Suprapubic skin (tissue), 4 donors: ENCODE measurements at places on chromosomes 3 and 15. TPM values are rescaled to one million over a fixed set of nuclear protein-coding genes. Genes with fewer than 3 reads are reported as not detected.
A peak's percentile ranks its signal among the peaks of the same experiment; 100 is the strongest.

The NUTM1 gene
- not detected for total RNA-seq

GRCh38 chr3:112086875-112087524 lies 811 bp downstream of the C3orf52 start:
- H3K27ac ChIP-seq = peak overlapping the region; percentile 84
- no peaks in the 10 kb centered on the region for H3K27me3 ChIP-seq
- H3K36me3 ChIP-seq = no peaks in the 10 kb centered on the region
- peak overlapping the region; percentile 69 for H3K4me3 ChIP-seq

- no peak overlapping the region for H3K4me3 ChIP-seq
- peaks cover 28% of the 10 kb centered on the region for H3K4me1 ChIP-seq
- H3K36me3 ChIP-seq = no peaks in the 10 kb centered on the region
- H3K27ac ChIP-seq = no peak overlapping the region
- DNase-seq = no peak
Observed at GRCh38 chr15:100723315-100723801, 121.0 kb downstream of the ASB7 start.

GRCh38 chr3:129603991-129604749 lies 2.3 kb downstream of the PLXND1 start:
- peak overlapping the region; percentile 77 for H3K4me3 ChIP-seq
- no peak for DNase-seq

- H3K4me1 ChIP-seq = peaks cover 19% of the 10 kb centered on the region
- no peaks in the 10 kb centered on the region for H3K36me3 ChIP-seq
- H3K27ac ChIP-seq = peak overlapping the region; percentile 25
- H3K4me3 ChIP-seq = no peak overlapping the region
- DNase-seq = no peak
- H3K27me3 ChIP-seq = no peaks in the 10 kb centered on the region
Observed at GRCh38 chr3:193851941-193852674, 259.1 kb downstream of the OPA1 start.

DNA sequence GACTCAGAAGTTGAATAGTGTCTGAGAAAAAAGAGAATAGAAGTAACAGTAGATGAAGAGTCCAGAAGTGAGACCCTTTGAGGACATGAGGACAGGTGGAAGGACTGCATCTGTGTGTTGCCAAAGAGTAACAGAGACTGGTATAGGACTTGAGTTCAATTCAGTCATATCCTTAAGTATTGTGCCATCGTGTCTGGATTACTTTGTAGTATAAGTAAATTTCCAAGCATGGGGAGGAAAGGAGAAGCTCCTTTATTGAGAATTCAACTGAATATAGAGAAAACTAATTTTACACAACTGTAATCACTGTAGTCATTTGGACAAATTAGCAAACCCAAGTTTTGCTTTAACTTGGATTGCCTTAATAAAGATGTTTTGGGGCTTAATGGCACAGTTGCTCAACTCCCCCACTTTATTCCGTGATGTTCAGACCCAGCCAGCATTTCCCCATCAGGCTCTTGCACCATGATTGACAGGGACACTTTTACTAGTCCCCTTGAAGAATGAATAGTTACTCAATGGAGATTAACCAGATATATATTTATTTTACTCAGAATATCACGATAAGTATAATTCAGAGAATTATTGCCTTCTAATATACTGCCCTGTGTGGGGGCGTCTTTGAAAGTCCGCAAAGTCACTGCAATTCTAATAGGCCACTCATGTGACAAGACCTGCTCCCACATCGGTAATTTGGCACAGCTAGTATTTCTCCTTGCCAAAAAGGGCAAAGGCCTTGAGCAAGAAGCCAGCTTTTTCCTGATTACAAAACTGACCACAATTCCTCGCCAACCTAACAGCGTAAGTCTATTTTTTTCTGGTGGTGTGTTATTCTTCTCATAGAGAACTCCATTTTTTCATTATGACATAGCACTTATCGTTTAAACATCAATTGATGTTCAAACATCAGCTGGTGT lies 61.3 kb downstream of the PPARG start:
- H3K4me3 ChIP-seq = no peak overlapping the region
- no peaks in the 10 kb centered on the region for H3K36me3 ChIP-seq
- no peaks in the 10 kb centered on the region for H3K27me3 ChIP-seq
- H3K4me1 ChIP-seq = peaks cover 9% of the 10 kb centered on the region
- no peak overlapping the region for H3K27ac ChIP-seq
